ENCODE measurements at places on chromosomes 1 and 21. TPM values are rescaled to one million over a fixed set of nuclear protein-coding genes. Genes with fewer than 3 reads are reported as not detected.

The SPRR1B gene
- total RNA-seq: not detected

The CHIA gene
- not detected for total RNA-seq

The ADAM30 gene
- total RNA-seq: not detected

The MXRA8 gene
- total RNA-seq: 97.8 TPM

The S100A12 gene
- total RNA-seq: not detected

The RGS7 gene
- 0.72 TPM for total RNA-seq

The TRAPPC3 gene
- 101 TPM for total RNA-seq

The NES gene
- 46.1 TPM for total RNA-seq

The SPTA1 gene
- total RNA-seq: not detected

The U2AF1 gene
- total RNA-seq: 16.4 TPM

The KIF26B gene
- 0.83 TPM for total RNA-seq

The PTPN7 gene
- not detected for total RNA-seq

The IKBKE gene
- total RNA-seq: 21.4 TPM
